ENCODE measurements at places on chromosomes 7 and 10. TPM values are rescaled to one million over a fixed set of nuclear protein-coding genes. Genes with fewer than 3 reads are reported as not detected.

DNA sequence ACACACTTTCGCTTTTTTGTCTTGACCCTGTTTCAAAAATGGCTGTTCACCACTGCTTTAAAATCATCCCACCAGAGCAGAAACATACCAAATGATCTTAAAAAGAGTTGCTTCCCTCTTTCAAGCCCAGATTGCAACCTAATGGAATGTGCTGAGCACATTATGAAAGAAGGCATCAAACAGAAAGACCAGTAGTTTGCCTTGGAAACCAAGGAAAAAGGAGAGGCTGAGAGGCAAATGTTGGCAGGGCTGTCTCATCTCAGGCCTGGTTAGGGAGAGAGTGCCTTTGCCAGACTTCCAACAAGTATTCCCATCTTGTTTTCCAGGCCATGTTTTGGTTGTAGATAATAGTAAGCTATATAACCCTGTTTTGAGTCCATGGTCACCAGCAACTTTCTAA, 64.3 kb downstream of the ABCB4 start:
- no peak for DNase-seq

GRCh38 chr7:151399906-151400305, 9.9 kb downstream of the WDR86 start:
- DNase-seq, result no peak

- DNase-seq, result no peak
These were observed 519.3 kb upstream of the PFKP start for GRCh38 chr10:2548071-2548470.

- DNase-seq, result no peak
These were observed 143.8 kb downstream of the ARHGAP21 start for GRCh38 chr10:24579906-24580305.

- DNase-seq, result no peak
These were observed 18.9 kb upstream of the FGFR2 start for GRCh38 chr10:121617176-121617575.

- DNase-seq, result no peak
These were observed 381.3 kb downstream of the NRG3 start for GRCh38 chr10:82256275-82256674.

LAMB1 gene
- total RNA-seq, result 556 TPM

- no peak for DNase-seq
These were observed 6.3 kb downstream of the ABCC2 start for GRCh38 chr10:99788598-99789256.

DNA sequence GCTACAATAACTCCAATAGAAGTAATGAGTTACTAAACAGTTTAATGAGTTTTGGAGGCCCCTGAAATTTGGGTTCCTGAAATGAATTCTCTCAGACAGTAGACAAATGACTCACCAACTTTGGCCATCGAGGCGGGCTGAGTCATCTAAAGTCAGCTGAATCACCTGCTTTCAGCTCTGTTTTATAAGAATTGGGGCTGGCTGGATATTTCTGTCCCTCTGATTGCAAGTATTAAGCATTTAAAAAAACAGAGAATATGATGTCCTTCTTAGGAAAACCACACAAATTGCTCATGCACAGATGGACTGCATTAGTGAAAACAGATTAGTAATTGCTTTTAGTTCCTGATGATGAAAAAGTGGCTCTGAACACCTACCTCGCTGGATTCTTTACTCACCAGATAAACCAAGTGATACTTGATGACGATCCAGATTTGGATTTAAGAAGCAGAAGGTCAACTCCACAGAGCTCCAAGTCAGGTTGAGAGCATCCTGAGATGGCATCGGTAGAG, 59.1 kb downstream of the ZNF365 start:
- DNase-seq, result no peak

- no peak for DNase-seq
These were observed 444.1 kb downstream of the NRG3 start for GRCh38 chr10:82319074-82319473.

DNA sequence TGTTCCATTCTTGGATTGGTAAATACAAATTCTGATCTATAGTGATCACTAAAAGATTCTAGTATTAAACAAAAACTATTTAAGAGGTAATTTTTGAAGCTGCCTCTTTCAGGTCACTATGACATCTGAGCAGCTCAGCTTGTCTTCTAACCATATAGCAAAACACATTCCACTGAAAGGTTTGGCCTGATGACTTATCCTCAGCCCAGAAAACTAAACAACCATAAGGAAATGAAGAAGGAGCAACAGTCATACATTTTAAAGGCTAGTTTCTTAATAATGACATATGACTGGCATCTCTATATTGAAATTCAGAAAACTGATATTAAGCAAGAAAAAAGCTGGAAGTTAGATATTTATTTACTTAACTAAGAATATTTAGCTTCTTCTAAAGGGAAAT, 24.6 kb downstream of the NT5C2 start:
- no peak for DNase-seq

NANOS1 gene
- total RNA-seq, result 4.4 TPM

GRCh38 chr10:131832056-131832685, 68.6 kb upstream of the PPP2R2D start:
- no peak for DNase-seq

DNA sequence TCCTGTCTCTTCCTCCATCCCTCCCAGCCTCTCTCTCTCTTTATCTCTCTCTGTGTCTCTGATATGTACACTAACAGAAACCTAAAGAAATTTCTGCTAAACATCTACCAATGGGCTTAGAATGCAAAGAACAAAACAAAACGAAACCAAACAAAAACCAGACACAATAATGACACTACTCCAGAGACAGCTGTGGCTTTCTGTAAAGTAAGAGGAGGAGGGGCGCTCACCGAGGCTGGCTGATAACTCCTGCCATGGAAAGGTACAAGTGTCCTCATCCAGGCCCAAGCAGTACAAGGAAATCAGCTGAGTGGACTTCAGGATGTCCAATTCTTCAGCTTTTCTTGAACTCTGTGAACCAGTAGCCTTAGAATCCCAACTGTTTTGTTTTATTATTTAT, 70.4 kb upstream of the FZD8 start:
- no peak for DNase-seq

DNA sequence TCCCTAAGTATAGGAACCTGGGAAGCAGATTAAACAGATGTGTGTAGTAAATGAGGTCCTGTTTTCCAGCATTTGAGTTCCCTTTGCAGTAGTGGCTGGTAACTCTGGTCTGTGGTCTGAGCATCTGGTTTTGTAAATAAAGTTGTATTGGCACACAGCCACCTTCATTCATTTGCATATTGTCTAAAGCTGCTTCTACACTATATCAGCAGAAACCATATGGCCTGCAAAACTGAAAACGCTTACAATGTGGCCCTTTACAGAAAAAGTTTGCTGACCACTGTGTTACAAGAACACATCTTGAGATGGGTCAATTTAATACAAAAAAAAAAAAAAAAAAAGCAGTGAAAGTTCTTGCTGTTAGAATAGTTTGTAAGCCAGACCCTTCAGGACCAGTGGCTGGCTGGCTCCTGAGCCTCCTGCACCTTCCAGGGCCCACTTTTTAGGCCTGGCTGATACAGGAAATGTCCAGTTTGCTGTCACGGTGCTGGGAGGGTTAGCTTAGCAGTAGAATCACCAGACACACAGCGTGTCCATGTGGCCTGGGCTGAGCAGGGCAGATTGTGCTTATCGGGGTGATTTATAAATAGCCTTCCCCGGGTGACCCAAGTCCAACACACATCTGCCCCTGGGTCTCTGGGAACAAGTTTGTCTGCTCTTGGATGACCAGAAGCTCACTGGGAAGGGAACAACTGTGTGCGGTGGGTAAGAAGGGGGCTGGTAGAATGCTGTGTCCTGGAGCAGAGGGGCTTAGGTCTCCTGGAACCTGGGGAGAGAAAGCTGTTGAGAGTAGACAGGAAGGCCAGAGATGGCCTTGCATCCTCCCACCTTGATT, 1.4 kb downstream of the C10orf71 start:
- DNase-seq, result no peak

GRCh38 chr10:131168238-131168875, 143.2 kb downstream of the TCERG1L start:
- DNase-seq, result peak; percentile 36

DNA sequence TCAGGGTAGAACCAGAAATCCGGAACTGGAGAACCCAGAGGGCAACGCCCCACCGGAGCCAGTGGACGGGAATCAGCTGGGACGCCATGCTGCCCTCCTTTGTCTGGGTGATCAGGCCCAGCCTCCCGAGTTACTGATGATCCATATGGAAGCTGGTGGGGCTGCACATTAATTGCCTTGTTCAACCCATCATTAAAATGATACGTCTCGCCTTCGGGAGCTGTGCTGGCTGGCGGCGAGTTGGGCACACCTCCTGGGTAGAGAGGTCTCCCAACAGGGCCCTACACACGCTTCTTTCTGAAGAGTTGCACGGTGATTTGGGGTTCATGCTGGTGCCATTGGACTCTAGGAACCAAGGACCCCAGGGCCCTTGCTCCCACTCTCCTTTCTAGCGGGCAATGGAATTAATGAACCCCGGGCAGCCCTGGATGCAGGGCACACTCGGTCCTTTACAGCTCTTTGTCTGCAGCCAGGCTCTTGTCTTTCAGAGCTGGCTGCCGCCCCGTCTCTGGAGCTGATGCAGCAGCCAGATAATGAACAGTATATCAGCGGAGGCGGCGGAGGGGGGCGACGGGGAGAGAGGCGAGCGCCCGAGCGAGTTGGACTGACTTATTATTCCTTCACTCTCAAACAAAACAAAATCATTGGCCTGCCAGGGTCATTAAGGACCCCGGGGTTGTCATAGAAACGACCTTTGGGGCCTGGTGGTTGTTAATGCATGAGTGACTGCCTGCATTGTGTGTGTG, 412.2 kb upstream of the ZMIZ1 start:
- peak; percentile 48 for DNase-seq

SFRP5 gene
- total RNA-seq, result 1.1 TPM

Data from mesothelial cell of epicardium (in vitro differentiated cells).